ENCODE measurements at places on chromosomes 12 and 14.

DNA sequence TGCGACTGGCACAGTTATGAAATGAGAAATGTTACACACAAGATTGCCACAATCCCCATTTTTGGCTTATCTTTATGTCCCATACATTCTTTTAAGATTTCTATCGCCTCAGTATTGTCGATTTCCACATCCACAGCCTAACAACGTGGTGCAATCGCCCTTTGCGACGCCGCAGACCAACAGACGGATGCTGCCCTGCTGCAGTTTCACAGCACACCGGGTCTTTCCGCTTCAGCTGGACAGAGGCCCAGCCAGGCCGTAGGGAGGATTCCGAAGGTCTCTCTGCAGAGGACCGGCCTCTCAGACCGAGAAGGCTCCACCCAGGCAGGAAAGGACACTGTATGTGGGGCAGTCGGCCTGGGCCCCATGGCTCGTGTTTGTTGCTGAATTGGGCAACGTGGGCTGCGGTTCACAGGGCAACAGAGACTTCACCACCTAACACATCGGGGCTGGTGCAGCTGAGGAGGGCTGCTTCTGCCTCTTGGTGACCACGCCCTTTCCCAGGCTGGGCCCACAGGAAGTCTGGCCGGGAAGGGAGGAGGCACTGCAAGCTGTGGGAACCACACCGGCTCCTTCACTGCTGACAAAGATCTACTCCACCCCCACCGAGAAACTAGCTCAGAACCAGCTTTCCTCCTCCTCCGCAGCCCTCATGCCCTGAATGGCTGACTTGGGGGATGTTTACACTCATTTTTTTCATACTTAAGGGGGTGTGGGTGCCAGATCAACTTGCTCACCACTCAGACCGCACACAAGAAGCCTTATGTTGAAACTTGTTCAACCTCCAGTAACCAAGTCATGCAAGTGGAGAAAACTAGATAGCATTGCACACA lies 32.9 kb upstream of the MDM1 start:
- peak; percentile 95 for DNase-seq

- peak; percentile 15 for DNase-seq
Measured at GRCh38 chr12:15801770-15802744, 12.9 kb upstream of the EPS8 start.

DNA sequence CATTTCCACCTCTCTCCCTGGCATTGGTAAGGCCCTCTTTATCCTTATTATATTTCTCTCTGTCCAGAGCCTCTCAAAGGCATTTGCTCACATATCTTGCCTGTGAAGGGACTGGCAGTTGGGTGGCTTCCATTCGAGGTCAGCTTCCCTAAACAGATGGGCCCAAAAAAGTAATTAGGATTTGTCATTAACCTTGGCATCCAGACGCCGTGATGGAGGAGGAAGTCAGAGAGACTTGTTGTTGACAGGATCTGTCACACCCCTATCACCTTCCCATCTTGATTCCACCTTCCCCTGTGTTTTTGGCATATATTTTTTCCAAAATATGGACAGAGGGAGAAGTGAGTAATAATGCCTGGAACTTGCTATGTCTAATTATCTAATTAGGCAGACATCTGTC lies 54.0 kb upstream of the OAS1 start:
- DNase-seq, result no peak

- peak; percentile 55 for DNase-seq
Measured at GRCh38 chr14:76720382-76720813, 40.9 kb upstream of the VASH1 start.

- DNase-seq, result no peak
Measured at GRCh38 chr12:12003609-12004008, 67.1 kb upstream of the BCL2L14 start.

- DNase-seq, result peak; percentile 19
Measured at GRCh38 chr14:68896132-68896531, 83.0 kb downstream of the ACTN1 start.

- DNase-seq, result peak; percentile 15
Measured at GRCh38 chr14:31263485-31264133, 56.0 kb upstream of the HECTD1 start.

DNA sequence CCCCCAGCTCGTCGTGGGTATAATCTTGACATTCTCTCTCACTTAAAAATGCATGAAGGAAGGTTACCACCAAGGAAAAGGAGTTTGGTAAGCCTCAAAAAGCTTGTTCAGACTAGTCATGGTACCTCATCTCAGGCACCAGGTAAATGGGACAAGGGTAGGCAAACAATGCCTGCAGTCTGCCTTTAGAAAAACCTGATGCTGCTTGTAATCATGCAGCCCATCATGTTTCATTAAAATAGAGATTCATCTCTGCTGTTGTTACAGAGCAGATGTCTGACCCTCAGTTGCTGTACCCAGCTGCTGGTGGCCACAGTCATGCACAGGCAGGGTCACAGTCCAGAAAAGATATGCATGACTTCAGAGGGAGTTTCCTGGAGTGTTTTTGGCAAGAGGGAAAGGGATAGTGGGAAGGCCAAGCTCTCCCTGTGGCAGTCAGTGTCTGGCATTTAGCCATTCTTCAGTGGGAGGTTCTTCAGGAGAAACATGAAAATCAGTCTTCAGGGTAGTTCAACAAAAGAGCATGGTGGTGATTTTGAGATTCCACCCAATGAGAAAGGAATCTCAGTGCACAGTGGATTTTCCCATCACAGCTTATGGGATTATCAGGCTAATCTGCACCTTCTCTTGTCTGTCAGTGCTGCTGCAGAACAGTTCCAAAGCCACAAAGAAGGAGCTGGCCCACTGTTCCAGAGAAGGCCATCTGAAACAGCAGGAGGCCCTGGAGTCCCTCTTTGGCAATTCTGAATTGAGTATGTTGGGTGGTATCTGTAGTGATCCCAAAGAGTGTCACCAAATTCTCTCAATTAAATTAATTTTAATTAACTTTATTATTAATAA lies 202.7 kb upstream of the FRMD6 start:
- DNase-seq, result no peak

- no peak for DNase-seq
Measured at GRCh38 chr14:53226553-53226952, 73.4 kb upstream of the DDHD1 start.

- DNase-seq, result no peak
Measured at GRCh38 chr12:56375598-56376434, 13.2 kb upstream of the APOF start.

DNA sequence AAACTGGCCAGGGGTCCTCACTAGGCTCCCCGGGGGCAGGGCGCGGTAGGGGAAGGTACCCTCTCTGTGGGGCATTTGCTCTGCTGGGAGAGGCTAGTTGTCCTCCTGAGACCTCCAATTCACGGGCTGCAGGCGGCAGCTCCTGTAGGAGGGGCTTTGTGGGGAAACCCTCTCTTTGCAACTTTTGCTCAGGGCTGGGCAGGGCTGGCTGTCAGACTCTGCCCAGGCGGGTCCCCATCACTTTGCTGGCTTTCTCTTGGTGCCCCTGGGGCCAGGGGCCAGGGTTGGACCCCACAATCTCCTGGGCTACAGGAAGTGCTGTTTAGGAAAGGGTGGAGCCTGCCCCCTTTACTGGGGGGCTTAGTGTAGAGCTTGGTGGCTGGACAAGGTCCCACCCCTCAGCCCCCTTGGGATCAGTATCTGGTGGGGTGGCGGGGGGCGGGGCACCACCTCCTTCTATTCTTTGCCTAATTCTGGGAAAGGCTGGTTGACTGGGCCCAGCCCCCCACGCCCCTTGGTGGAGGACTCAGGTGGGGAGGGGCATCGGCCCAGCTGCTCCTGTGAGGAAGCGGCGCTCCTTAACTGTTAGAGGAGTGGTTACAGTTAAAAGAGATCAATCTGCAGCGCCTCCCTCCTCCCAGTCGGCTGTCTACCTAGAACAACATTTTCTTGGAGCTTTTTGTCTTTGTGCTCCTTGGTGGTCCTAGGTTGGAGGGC lies 918.7 kb downstream of the AACS start:
- DNase-seq, result peak; percentile 6

DNA sequence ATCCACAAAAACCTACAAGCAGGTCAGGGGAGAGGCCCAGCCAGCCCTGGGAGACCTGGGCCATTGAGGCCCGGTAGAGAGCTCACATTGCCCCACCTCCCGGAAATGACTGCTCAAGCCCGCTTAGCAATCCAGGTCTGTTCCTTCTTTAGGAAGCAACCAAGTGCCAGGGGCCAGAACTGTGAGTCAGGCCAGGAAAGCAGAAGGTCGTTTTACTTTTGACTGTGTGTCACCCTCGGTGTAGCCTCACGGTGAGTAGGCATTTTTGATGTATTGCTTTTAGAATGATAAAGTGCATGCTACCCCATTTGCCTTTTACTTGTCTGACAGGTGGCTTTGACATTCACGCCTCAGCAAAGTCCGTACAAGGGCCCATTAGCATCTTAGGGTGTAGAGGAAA lies 25.4 kb upstream of the PWP1 start:
- peak; percentile 13 for DNase-seq

- peak; percentile 64 for DNase-seq
Measured at GRCh38 chr12:89351489-89352241, 636 bp downstream of the DUSP6 start.

DNA sequence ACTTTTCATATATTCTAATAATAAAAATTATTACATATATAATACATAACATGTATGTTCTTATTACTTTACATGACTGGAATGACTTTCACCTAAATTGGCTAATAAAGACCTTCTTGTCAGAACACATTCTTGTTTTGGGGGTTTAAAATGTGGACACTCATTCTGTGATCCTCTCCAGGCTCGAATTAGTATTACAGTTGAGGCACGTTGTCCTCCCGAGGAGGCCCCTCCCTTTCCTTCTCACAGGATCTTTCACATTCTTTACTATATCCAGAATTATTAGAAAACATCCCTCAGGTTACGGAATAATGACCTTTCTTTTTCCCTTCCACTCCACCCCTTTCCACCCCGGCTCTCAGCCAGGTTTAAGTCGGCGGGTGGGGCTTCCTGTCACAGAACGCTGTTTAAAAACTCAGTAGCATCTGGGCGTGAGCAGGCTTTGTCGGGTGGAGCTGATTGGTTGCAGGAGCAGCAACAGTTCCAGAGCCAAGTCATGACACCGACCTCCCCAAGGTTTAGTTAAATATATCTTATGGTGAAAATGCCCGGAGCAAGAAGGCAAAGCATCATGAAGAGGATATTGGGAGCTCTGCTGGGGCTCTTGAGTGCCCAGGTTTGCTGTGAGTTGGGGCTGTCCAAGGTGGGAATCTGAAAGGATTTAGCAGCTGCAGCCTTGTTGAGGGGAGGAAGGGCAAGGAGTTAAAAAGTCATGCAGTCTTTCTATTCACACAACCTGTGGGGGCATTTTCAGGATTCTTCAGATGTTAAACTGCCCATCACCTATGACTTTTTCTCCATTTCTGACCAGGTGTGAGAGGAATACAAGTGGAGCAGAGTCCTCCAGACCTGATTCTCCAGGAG lies 396.7 kb upstream of the OR4E1 start:
- DNase-seq, result no peak

DNA sequence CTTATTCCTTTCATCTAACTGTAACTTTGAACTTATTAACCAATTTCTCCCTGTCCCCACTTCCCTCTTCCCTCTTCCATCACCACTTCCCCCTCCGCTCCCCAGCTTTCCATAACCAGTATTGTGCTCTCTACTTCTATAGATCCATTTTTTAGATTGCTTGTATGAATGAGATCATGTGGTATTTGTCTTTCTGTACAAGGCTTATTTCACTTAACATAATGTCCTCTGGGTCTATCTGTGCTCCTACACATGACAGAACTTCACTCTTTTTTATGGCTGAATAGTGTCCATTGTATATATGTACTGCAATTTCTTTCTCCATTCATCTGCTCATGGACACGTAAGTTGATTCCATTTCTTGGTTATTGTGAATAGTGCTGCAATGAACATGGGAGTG lies 14.4 kb downstream of the ERP27 start:
- no peak for DNase-seq

DNA sequence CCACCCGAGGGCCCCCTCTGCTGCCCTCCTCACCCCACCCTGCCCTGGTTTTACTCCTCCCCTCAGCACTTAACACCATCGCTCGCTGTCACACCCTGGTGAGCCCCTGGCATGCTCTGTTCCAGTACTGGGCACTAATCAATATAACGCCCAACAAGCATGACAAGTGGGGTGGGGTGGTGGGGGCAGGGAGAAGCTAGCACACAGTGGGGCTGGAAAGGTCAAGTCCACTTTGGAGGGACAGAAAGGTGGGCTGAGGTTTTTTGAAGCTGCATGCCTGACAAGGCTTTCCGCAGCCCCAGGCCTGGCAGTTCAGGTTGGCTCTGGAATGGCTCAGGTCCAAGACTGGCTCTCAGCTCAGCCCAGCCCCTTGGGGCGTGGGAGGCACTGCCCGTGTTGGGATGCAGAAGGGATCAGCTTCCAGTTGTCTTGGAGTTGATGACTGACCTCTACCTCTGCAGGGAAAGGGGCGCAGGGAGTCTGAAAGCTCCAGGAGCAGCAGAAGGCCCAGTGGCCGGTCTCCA lies 34.1 kb downstream of the PLEKHG3 start:
- no peak for DNase-seq

GRCh38 chr14:89996963-89997362 lies 41.2 kb downstream of the TDP1 start:
- no peak for DNase-seq

DNA sequence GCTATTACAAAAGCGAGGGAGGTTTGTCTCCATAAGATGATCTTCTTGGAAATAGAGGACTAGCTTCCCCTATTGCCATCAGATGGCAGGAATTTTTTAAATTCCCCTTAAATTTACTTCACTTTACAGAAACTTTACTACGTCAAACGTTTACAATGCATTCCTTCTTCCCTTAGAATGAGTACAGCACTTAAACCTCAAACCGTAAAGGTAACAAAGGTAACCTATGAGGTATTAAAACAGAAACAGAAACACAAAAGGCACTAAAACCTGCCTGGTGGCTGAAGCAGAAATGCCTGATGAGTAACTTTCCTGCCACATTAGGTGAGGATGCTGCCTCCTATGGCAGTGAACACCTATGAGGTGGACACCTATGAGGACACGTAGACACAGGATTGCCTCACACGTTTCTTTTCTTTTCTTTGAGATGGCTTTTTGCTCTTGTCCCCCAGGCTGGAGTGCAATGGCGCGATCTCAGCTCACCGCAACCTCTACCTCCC lies 25.0 kb downstream of the DIO2 start:
- DNase-seq, result no peak

DNA sequence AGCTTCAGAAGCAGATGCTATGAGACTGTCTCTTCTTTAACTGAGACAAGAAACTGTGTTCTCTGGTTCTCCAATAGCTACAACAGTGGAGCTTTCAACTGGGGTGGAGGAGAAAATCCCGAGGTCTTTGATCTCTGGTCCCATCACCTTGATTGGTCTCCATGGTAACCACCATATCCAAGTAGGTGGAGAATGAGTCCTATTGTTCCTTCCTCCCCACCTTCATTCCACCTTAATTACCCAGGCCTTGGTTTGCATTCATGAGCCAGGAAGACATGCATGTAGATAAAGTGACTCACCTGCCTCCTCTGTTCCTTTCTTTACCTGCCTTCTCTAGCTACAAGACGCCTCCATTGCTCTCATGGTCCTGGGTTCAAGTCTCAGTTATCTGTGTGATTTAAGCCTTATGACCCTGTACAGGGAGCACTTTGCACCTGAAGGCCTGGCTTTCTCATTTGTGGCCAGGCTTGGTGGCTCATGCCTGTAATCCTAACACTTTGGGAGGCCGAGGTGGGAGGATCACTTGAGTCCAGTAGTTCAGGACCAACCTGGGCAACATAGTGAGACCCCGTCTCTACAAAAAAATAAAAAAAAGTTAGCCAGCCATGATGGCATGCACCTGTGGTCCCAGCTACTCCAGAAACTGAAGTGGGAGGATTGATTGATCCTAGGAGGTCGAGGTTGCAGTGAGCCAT lies 157.7 kb upstream of the TBX3 start:
- peak; percentile 58 for DNase-seq

Measured in ELF-1 (cell line).